HTR-8/SVneo (cell line): ENCODE measurements at places on chromosomes 2 and 18.
A peak's percentile ranks its signal among the peaks of the same experiment; 100 is the strongest.

GRCh38 chr2:102473020-102473419, at the start of gene SLC9A4:
TSS of gene SLC9A4 (plus strand) at chr2:102473226. CDS start at chr2:102473760, 534 bp downstream.
- DNase-seq, result peak; percentile 17

DNA sequence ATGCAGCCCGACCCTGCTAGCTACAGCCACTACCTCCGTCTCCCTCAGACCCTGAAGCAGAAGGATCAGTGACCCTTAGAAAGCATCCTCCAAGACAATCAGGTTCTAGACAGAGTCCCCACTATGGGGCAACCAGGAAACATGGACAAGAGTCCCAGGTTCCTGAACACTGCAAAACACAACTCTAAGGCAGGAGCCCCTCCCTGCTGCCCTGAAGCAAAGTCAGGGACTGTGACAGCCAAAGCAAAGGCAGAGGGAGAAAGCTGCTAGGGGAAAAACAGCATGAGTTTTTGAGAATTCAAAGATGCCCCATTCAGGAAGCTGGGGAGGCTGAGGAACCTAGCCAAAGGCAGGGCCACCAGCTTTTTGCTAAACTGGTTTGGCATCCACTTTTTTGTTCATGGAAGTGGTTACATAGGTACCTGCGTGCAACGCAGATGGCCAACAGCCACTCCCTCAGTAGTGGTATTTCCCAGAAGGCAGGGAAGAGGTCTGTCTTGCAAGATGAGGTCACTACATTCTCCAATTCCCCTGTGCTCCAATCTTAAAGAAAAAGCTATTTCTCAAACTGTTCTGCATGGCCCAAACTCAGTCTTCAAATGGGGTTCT, 33.2 kb downstream of the MYO5B start:
- DNase-seq, result no peak

- DNase-seq, result no peak
These were observed 31.2 kb downstream of the ZNF385B start for GRCh38 chr2:179830043-179830787.

DNA sequence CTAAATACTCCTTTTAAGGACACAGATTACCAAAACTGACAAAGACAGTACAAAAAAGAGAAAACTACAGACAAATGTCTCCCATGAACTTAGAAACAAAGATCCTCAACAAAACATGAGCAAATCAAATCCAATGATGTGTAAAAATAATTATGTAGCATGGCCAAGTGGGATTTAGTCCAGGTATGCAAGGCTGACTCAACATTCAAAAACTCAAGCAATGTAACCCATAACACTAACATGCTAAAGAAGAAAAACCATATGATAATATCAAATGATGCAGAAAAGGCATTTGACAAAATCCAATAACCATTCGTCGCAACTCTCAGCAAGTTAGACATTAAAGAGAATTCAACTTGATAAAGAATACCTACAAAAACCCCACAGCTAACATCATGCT, 239.0 kb upstream of the KLHL29 start:
- DNase-seq, result no peak

- DNase-seq, result no peak
These were observed at the start of gene AFF3 for GRCh38 chr2:100142393-100142792. TSS of gene AFF3 (minus strand) at chr2:100142590. CDS start at chr2:100104454, 38,136 bp downstream.

DNA sequence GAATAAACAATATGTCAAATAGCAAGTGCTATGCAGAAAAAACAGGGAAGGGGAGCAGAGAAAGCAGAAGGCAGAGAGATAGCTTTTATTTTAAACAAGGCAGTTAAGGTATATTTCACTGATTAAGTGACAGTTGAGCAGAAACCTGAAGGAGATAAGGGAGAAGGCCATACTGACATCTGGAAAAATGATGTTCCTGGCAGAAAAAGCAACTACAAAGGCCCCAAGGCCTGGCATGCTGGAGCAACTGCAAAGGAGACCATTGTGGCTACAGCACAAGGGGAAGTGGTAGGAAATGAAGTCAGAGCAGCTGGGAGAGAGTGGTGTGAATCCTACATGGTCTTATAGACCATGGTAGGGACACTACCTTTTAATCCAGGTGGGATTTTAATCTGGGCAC, 8.9 kb upstream of the PCBP1 start:
- no peak for DNase-seq

GRCh38 chr18:31819106-31819924, 58.6 kb upstream of the SLC25A52 start:
- DNase-seq, result peak; percentile 18

DNA sequence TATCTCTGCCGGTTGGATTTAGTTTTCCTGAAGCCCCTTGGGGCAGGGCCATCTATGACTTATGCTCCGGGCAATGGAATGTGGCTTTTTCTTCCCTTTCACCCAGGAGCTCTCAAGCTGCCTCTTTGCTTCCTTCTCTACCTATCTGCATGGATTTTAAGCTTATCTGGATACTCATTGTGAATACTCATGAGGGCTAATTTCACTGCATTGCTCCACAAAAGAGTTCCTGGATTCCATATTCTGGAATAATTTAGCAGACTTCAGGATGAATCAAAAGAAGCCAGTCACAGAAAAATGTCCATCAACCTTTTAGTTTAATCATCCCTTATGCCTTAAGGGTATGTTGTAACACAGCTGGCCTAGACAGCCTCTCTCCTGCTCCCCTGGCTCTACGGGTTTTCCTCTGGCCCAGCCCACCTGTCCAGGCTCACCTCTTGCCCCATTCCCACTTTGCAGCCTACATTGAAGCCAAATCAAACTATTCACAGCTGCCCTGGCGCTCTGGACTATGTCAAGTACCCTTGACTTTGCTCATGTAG, 122.8 kb upstream of the RMDN2 start:
- no peak for DNase-seq

DNA sequence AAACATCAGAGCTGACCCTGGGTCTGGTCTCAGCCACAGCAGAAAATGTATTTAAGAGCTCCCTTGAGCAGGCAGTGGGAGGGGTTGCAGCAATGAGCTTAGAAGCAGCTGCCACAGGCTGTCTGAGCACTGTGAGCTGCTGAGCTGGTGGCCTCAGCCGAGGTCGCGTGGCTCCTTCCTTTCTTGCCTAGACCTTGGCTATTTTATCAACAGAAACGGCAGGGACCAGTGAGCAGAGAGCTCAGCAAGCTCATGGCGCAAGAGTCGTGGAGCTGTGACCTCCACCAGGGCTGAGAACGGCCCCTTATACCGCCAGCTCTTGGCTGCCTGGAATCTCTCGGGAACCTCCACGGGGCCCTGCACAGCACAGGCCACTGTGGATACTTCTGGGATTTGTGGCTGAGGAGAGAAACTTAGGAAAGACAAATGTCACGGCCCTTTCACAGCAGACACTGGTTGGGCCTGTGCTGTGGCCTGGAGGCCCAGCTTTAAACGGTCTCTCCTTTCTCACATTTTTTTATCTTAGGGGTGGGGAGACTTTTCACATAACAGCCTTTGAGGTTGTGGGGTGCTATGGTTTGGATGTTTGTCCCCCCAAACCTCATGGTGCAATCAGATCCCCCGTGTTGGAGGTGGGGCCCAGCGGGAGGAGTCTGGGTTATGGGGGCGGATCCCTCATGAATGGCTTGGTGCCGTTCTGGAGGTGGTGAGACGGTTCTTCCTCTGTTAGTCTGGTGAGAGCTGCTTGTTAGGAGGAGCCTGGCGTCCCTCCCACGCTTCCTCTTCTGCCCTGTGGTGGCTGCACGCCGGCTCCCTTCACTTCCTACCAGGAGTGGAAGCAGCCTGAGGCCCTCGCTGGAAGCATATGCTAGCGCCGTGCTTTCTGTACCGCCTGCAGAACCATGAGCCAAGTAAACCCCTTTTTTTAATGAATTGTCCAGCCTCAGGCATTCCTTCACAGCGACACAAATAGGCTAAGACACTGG, 1.7 kb downstream of the ALLC start:
- DNase-seq, result no peak

- DNase-seq, result no peak
These were observed 244.1 kb downstream of the HDAC4 start for GRCh38 chr2:239156516-239157265.

GRCh38 chr18:58350526-58350925, 278.4 kb downstream of the ALPK2 start:
- DNase-seq, result no peak

DNA sequence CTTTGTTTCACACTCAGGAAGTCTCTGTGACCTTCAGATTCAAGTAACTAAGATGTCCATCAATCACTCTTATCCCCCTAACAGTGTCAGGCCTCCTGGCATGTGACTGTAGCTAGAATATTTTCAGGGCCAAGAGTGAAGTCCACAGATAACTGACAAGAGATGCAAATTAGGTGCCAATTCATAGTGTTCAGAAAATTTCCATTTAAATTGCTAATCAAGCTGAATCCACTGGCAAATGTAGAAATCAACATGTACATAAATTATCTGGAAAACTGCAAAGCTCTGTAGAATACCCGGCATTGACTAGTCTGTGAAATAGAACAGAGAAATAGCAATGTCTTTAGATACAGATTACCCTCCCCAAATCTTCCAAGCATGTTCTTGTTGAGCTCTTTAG, 38.6 kb upstream of the ARL4C start:
- DNase-seq, result no peak
